Globus pallidus (tissue), 1 donor: ENCODE measurements at places on chromosomes 2 and 18.
A peak's percentile ranks its signal among the peaks of the same experiment; 100 is the strongest.

DNA sequence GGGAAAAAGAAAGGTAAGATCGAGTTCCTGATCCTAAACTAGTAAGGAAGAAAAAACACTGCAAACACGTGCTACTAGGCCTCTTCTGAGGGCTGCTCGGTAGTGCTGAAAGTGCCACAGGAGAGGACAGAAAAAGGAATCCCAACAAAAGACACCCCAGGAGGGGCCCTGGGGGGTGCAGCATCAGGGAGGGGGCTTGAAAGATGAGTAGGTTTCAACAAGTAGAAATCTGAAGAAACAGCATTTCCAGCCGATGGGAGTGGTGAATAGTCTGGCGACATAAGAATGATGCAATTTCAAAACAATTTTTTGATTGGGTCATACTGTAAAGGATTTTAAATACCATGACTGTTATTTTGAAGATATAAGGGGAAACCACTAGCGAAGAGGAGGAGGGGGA lies 98.6 kb downstream of the NOL10 start:
- DNase-seq = no peak

- DNase-seq = no peak
Measured at GRCh38 chr18:62175521-62175920, 11.3 kb downstream of the PIGN start.

GRCh38 chr2:230614913-230615332 lies 97.7 kb upstream of the CAB39 start:
- DNase-seq = no peak

DNA sequence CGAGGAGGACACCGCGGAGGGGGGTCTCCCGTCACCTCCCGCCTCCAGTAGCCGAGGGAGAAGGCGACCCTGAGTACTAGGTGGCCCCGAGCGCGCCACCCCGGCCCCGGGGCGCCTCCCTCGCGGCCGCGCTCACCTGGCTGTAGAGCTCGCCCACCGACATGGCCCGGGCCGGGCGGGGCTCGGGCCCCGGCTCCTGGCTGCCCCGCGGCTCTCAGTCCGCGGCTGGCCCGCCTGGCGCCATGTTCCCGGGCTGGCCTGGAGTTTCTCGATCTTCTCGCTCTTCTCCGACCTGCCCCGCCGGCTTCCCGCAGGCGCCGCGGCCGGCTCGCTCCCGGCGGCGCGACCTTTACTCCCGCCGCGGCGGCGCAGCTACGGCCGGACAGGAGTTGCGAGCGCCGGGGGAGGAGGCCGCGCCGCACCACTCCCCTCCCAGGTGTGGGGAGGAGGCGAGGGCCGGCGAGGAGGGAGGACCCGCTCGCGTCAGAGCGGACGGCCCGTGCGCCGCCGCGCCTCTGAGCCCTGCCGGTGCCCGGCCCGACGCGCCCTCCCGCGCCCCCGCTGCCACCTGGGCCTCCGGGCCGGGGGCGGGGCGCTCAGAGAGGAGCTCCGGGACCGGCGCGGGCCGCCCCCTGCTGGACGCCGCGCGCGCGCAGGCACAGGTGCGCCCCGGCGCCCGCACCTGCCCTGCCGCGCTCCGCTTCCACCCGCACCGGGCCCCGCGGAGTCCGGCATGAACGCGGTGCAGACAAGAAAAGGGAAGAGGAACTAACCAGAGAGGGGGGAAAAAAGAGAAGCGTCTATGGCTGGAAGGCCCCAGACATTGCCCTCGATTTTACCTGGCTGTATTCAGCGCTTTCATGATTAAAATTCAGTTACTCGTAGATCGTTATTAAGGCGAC lies at the start of gene MYO5B:
Gene MYO5B (minus strand): TSS at position 517 of the 902 bp plus-strand sequence. CDS start 354 bp downstream, at position 163.
- DNase-seq = no peak

DNA sequence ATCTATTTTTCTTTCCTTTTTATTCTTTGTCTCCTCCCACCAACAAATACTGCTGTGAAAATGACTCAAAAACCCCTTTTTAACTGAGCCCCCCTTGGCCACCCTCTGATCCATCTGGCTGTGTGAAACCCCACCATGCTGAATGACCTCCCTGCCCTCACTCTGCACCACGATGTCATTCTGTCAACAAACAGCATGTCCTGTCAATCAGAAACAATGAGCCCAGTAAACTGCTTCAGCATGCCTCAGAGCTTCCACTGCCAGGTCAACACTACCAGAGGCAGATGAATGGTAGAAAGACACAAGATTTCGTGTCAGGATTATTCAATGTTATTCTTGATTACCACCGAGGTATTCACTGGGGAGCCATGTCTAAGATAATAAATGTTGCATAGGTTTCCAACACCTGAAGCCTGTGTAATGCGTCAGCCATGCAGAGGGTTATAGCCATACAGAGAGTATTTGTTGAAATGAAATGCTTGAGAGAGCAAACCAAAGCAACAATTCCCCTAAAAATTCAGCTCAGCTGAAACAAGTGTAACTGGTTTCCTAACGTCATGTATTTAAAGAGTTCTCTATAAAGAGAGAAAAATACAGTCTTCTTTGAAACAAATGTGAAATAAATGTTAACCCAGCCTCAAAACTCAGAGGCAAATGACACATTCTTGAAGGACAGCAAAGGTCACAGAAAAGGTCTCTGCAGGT lies 76.7 kb downstream of the LRP2 start:
- DNase-seq = peak; percentile 58

GRCh38 chr2:224392545-224392944 lies 9.4 kb downstream of the FAM124B start:
- no peak for DNase-seq

GRCh38 chr2:134202371-134202770 lies 51.5 kb upstream of the MGAT5 start:
- no peak for DNase-seq

DNA sequence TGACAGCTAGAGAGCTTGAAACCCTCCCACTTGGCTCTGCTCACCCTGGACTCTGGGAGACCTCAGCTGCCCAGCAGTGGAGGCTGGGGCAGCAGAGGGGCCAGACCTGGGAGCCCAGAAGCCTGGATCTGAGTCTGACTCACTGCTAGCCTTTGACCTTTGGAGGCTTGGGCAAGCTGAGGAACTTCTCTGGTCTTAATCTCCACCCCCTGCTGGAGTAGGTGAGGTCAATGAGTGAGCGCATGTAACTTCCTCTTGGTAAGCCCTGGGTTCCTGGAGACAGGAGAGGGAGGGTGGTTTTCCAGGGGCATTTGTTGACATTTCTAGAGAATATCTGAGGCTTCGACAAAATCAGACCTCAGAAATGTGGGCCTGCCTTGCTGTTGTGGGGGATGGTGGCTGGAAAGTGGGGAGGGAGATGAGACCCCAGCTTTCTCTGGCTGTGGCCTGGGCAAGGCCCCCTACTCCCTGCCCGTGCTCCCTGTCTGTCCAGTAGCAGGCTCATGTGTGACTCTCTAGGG lies 73.0 kb upstream of the YWHAQ start:
- DNase-seq = no peak

GRCh38 chr18:10064267-10064666 lies 150.5 kb downstream of the VAPA start:
- no peak for DNase-seq

DNA sequence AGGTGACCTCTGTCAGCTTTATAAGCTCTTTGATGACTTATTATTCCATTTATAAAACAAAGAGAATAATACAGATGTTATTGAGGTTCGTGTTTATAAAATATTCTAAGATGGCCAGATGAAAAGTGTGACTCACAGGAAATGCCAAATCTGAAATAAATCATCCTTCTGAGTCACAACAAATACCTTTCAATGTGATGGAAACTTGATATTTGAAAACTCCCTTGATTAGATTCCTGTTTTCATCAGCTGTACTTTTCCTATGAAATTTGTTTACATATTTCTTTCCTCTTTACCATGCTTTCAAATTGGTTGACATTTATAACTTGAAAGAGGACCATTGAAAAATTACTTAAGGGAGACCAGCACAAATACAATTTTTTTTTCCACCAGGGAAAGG lies 30.6 kb upstream of the PPP1R1C start:
- DNase-seq = no peak

- DNase-seq = no peak
Measured at GRCh38 chr2:161417438-161418274, 1.6 kb downstream of the TBR1 start.

DNA sequence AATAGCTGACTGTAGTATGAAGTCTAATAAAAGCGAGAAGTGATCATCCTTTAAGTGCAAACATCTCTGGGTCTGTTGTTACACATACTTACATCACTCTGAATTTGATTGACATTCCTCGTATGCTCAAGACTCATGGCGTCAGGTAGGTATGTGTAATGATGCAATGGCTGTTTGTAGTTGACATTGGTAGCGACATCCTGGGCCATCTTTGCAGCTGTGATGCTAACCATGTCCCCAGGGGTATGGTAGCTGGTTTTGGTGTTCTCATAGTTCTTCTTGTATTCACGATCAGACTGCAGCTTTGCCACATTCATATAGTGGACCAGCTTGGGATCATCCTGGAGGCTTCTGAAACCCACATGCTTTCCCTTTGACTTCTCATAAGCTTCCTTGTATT lies 62.0 kb downstream of the NEB start:
- no peak for DNase-seq

GRCh38 chr18:10006311-10006893 lies 92.6 kb downstream of the VAPA start:
- peak; percentile 70 for DNase-seq

DNA sequence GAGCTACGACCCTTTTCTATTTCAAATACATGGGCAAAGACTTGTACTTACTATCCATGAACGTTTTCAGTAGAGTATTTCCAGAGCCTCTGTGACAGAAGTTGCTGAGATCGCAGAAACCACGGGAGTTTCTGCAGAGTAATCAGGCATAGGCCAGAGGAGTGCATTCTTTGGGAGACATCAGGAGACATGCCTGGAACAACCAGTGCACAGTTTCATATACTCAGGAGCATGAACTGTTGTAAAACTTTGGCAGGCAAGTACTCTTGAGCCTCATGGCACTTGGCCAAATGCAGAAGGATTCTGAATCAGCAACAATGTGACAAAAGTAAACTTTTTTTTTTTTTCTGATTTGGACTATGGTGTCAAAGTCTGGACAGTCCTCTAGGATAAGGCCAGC lies 307.1 kb downstream of the GRB14 start:
- DNase-seq = peak; percentile 1

GRCh38 chr2:201235860-201236811 lies 24.2 kb upstream of the CASP8 start:
- DNase-seq = peak; percentile 63

- DNase-seq = no peak
Measured at GRCh38 chr2:201362396-201362795, 5.3 kb upstream of the FLACC1 start.

DNA sequence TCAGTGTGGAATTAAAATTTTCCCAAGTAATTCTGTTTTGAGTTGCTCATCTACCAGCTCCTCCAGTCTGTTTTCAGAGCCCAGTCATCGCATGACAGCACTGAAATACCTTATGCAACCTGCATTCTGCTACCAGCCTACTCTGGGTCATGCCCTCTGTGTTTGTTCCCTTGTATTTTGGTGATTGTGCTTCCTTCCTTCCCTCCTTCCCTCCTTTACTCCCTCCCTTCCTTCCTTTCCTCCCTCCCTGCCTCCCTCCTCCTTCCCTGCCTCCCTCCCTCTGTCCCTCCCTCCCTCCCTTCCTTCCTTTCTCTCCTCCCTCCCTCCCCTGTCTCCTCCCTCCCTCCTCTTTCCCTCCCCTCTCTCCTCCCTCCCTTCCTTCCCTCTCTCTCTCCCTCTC lies 289.6 kb downstream of the CDH2 start:
- DNase-seq = no peak

DNA sequence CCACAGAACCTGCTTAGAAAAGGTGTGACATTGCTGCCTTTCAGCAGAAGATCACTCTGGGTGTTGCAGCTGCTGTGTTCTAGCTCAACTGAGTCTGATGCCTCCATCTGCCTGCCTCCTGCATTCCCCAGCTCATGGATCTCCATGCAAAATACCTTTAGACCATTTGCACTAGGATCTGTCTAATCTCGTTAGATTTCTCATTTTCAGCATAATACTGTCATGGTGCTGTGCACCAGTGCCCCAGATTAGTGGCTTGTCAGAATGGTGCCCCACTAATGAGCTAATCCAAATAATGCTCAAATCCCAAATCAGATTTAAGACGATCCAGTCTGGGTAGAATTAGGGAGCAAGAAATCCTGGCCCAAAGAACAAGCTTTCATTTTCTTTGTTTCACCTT lies 284.4 kb upstream of the PARD3B start:
- DNase-seq = no peak

- DNase-seq = peak; percentile 54
Measured at GRCh38 chr2:114727012-114727411, 284.6 kb downstream of the DPP10 start.

DNA sequence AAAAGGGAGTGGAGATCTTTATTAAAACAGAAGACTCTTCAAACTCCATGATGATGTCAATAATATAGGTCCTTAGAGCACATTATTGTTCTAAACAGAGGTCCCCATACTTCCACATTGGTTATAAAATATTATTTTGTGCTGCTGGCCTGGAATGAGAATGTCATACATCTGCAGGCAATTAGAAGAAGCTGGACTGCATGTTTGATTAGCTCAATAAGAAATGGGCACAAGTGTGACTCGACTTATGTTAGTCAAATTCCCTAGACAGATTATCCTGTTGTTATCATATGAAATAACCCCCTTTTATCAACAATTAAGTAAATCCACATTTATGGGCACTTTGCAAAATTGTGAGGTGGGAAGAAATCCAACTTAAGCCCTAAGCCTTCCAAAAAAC lies 8.8 kb downstream of the EFEMP1 start:
- no peak for DNase-seq

- no peak for DNase-seq
Measured at GRCh38 chr2:66532972-66533868, 98.3 kb downstream of the MEIS1 start.

GRCh38 chr2:108106731-108107130 lies 120.4 kb downstream of the SLC5A7 start:
- DNase-seq = no peak

DNA sequence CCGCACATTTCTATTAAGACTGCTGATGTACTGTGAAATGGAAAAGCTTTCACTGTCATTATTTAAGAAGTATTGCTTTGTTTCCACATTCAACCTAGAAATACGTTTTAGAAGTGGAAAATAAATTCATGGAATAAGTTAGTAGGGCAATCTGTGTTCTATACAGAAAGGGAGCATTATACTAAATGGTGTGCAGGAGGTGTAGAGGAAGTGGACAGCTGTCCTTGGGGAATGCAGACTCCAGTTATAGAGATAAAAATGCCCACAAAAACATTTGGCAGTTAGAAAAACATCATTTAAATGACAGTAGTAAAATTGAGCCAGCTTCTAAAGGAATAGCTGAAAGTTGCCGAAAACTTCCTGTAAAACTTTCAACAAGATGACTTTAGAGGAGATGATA lies 46.8 kb downstream of the PIK3C3 start:
- no peak for DNase-seq

GRCh38 chr2:18650221-18650620 lies 60.9 kb upstream of the NT5C1B start:
- DNase-seq = no peak

GRCh38 chr2:37625796-37626571 lies 45.5 kb downstream of the CDC42EP3 start:
- DNase-seq = no peak
